ENCODE measurements at places on chromosomes 6 and 20.
A peak's percentile ranks its signal among the peaks of the same experiment; 100 is the strongest.

GRCh38 chr6:131924881-131925474 is 26.2 kb downstream of the CCN2 start:
- DNase-seq: peak; percentile 20

DNA sequence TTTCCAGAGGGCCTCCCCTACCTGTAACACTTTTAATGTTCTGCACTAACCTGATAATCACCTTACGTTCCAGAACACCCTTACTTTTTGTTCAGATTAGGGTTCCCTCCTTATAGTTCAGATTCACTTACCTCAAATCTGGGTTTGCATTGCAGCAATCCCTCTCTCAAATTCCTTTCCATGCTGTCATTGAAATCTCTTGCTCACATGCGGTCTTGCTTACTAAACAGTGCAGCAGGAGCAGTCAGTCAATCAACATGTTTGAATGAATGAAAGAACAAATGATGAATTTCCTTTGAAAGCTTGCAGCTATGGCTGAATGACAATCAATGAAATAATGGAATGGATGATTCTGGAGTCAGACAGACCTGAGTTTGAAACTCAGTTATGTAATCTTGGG is 200.1 kb downstream of the HIVEP2 start:
- DNase-seq: no peak

DNA sequence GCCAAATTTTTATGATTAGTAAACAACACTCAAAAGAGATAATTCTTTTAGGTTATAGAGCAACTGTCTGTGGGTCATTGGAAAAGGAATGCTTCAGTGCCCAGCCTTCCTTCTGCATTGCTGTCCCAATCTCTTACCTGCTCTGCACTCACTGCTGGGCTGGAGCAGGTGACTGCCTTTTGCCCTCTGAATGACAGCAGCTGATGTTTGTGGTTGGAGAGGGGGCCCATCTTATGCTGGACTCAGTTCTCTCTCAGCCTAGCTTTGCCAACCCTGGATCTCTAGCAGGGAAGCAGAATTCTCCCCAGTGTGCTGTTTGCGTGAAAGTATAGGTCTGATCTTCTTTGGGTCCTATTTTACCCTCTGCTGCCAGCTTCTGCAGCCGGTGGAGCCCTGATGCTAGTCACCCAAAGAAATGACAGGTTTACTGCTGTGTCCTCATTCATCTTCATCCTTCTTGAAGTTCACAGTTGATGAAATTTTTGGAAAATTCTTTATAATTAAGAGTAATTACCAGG is 193.5 kb downstream of the ARID1B start:
- no peak for DNase-seq

- no peak for DNase-seq
Measured at GRCh38 chr20:35839904-35840303, 68.1 kb downstream of the PHF20 start.

DNA sequence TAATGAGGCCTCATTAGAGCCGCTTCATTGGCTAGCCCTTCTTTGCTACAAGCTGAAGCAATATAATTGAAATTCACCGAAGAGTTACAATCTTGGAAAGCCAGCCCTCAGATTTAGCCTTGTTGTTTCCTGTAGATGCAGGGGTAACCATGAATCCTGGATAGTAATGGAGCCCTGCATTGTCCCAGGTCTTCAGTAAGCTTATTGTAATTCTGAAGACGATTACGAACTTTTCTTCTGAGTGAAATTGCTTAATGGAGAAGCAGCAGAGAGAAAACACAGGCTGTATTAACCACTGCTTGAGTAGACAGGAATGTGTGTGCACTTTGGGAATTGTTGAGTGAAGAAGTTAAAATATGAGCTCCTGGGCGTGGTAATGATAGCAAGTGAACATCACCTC is 26.3 kb upstream of the NAA20 start:
- no peak for DNase-seq

GRCh38 chr6:97411610-97412009 is 128.6 kb upstream of the MMS22L start:
- no peak for DNase-seq

DNA sequence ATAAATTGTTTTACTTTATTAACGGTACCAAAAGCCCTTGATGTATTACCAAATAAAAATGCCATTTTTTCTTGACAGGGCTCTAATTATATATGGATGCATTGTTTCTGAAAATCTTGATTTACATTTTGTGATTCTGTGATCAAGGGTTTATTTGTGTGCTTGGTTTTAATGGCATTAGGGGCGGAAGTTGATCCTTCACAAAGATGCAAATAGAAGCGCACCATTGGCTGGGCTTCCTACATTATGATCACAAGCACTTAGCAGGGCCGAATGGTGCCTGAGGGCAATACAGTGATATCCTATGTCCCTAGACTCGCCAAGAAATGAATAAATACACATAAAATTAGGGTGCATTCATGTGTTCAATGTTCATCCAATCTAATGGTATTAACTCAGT is 172.9 kb upstream of the UST start:
- no peak for DNase-seq

GRCh38 chr6:121999456-122000065 is 399.9 kb upstream of the HSF2 start:
- no peak for DNase-seq

GRCh38 chr6:125194941-125195340 is 41.4 kb downstream of the TPD52L1 start:
- no peak for DNase-seq

GRCh38 chr6:85157311-85157710 is 292.6 kb upstream of the NT5E start:
- peak; percentile 66 for DNase-seq

DNA sequence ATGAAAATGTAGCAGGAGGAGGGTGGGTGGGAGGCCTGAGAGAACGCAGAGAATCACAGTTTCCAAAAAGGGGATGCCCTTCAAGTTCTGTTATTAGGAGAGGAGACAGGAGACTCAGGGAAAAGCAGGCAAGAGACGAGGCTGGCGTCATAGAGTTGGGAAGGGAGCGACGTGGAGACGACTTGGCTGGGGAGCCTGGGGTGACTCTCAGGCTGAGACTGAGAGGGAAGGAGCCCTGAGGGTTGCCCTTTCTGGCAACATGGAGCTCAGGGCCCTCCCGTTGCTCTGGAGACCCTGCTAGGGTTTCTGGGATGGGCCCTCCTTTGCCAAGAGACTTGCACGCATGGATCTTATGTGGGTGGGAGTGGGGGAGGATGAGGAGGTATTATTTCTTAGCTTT is 108.9 kb downstream of the CDH4 start:
- no peak for DNase-seq

DNA sequence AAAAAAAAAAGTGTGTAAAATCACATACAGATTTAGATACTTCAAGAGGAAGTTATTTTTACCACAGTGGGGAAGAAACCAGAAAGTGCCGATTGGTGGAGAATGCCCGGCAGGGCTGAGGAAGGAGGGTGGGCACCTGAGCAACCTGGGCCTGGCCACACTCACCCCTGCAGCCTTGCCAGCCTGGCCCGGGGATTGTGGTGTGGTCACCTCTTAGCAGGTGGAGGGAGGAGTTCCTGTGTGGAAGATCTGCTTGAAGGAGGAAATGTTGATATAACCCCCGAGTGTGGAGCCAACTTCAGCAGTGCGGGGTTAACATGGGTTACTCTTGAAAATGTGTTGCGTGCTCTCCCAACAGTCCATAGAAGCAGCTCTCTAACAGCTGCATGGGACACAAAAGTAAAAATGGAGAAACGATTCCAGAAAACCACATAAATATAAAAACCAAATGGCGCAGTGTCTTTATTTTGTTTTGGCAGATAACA is 14.7 kb downstream of the UST start:
- no peak for DNase-seq

GRCh38 chr6:135667691-135668455 is 170.3 kb upstream of the AHI1 start:
- peak; percentile 61 for DNase-seq

DNA sequence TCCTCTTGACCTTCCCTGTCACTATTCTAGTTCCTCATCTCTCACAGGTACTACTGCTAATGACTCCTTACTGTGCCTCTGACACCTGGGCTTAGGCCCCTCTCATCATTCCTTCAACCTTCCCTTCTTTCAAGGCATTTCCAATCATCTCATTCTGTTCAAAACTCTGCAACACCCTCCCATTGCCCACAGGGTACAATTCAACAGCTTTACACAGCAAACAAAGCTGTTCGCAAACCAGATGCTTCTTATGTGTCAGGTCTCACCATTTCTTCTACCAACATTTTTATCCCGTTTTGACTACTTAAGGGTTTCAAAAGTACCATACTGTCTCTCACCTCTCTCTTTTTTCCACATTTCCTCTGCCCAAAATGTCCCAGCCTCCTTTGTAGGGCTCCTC is 84.4 kb upstream of the ID4 start:
- no peak for DNase-seq

DNA sequence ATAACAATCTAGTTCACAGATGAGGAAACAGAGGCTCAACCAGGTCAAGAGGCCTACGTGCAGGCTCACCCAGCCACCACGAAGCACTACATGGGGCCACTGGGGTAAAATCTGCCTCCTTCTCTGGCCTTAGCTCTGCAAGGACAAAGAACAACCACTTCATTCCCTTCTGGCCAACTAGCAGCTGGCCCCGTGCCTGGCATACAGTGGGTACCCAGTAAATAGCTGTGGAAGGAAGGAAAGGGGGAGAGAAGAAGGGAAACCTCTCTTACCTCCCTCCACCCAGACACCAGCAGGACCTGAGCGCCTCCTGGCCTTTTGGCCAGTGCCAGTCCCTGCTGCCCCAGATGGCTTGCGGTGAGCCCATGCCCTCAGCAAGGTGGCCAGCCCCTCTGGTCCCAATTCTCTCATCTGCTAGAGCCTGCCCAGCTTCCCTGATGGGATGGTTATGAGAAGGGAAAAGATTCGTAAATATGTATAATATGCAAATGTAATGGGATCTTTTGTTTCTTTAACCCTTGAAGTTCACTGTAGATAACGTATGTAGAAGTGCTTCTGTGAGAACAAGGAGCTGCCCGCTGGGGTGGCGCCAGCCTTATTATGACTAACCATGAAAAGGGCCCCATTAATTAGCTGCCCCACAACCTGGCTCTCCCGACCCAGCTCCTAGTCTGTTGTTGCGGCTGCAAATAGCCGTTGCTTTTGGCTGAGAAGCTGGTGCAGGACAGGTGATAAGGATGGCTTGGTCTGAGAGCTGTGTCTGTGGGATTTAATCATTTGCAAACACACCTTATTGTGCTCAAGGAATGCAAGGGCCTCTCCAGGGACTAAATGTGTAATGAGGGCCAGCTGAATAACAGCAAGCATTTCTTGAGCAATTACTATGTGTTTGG is 62.0 kb downstream of the DLGAP4 start:
- no peak for DNase-seq

GRCh38 chr6:116779573-116780164 is 14.2 kb upstream of the FAM162B start:
- no peak for DNase-seq

DNA sequence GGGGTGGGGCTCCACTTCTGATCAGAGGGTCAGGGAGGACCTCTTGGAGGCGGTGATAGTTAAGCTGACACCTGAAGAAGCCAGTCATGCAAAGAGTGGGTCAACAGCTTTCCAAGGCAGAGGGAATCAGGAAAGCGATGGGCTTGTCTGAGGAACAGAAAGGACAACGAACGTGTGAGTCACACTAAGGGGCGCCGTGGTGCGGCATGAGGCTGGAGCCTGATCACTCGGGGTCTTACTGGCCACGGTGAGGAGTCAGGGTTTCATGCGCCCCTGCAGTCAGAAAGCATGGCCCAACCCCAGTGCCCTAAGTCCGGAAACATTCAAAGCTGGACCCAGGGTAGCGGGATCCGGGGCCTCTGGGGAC is 50.6 kb upstream of the SLC32A1 start:
- no peak for DNase-seq

- DNase-seq: no peak
Measured at GRCh38 chr20:63049561-63050221, 42.9 kb upstream of the BHLHE23 start.

DNA sequence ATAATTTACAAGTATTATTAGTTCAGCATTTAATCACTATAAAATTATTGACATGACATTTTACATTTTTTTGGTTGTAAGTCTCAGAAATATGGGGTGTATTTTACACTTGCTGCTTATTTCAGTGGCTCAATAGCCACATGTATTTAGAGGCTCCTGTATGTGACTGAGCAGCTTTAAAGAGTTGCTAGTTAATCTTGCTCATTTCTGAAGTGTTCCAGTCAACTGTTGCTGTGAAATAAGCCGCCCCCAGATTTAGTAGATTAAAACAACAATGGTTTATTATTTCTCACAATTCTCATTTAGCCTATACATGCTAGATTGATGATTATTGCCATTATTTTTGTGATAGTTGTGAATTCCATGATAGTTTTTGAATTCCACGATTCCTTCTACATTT is 23.0 kb downstream of the CD109 start:
- DNase-seq: no peak

DNA sequence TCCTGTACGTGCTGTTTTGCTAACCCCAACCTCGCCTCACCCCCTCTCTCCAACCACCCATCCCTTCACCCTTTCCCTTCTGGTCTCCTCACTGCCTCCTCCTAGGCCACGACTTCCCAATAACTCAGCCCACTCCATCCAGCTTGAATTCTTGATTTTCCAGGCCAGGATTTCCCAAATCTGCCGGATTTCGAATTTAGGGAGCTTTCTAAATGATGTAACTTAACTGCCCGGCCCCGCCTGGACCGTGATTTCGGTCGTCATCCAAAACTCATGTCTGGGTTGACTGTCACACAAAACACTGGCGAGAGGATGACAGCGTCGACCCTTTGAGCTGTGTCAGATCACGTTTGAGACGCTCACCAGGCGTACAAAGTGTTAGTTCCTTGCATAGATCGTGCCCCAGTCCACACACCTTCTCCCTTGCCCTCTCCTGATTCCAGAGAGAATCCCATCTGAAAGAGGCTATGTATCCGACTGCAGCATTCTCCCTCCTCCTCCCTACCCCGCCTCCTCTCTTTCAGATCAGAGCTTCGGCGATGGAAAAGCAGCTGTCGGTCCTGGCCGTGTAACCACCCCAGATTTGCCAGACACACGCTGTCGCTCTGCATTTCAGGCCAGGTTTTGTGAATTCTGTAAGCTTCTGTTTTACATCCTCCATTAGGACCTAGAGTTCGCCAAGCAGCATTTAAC is 168.2 kb downstream of the GPX5 start:
- DNase-seq: no peak

DNA sequence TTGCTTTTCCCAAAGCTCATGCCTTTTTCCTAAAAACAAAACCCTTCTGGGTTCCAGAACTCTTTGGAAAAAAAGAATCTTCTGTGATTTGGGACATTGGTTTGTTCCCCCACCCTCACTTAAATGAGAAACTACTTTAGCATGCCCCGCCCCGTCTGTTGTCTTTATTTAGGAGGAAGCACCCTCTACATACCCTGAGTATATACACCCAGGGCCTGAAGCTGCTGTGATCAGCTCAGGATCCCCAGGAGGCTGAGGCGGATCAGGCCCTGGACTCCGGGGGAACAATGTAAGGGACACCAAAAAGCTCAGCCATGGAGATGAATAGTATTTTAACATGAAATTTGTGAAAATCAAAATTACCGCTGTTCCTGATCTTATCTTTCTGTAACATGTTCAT is 1.4 kb downstream of the BCAS1 start:
- no peak for DNase-seq

- no peak for DNase-seq
Measured at GRCh38 chr20:36277546-36277945, 28.6 kb upstream of the DLGAP4 start.

Data from fibroblast of skin of left quadriceps (primary cell).